ENCODE measurements at places on chromosomes 3 and 15. TPM values are rescaled to one million over a fixed set of nuclear protein-coding genes. Genes with fewer than 3 reads are reported as not detected.

DNA sequence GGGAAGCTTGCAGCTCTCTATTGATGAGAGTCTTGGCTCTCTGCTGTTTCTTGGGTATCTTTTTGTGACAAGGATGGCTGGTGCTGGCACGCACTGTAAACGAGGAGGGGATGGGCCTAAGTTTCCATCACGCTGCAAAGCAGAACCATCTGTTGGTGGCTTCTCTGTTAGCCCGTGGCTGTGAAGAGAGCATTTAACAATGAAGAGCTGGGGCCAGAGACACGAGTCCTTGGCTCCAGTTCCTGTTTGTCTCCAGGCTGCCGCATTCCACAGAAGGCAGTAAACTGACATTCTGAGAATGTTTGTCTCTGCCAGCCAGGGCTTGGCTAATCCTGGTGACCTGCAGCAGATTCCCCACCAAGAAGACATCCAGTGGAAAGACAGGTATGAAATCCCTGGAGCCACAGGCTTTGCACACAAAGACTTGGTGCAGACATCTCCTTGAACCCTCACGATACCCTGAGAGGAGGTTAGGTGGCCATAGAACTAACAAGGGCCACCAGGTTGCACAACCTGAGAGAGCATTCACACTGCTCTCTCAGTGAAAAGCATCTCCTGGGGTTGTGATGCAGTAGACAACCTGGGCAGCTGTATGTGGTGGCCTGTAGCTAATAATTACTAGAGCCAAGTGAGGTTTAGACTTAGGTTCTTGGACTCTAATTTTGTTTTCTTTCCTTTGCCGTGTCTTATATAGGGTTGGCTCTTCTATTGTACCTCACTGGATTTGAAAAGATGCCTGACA lies 130.9 kb downstream of the ASB7 start:
- DNase-seq: no peak

GRCh38 chr15:25236861-25237155 lies 202.0 kb downstream of the UBE3A start:
- DNase-seq: no peak

MST1R gene
- 1.4 TPM for polyA plus RNA-seq

GRCh38 chr15:99409560-99409959 lies 156.2 kb upstream of the MEF2A start:
- no peak for DNase-seq

GRCh38 chr3:100033184-100033583 lies 81.1 kb downstream of the FILIP1L start:
- no peak for DNase-seq
